ENCODE measurements at places on chromosomes 11 and 22. TPM values are rescaled to one million over a fixed set of nuclear protein-coding genes. Genes with fewer than 3 reads are reported as not detected.

Gene OR52H1
- total RNA-seq = not detected

Gene UPK3A
- total RNA-seq = not detected

Gene RIMBP3B
- 0.27 TPM for total RNA-seq

Gene OR10A2
- total RNA-seq = not detected

Gene MORC2
- total RNA-seq = 10.8 TPM

Gene TIMP3
- total RNA-seq = 25.5 TPM

Gene MAPK8IP2
- 0.29 TPM for total RNA-seq

Gene OR51B5
- 31.4 TPM for total RNA-seq

Gene PARVG
- 0.04 TPM for total RNA-seq

Gene ZFP91
- total RNA-seq = 45.8 TPM

Gene OR52E8
- total RNA-seq = not detected

Gene UCP3
- total RNA-seq = not detected

Gene KCNJ4
- 0.60 TPM for total RNA-seq

Gene OR5P2
- not detected for total RNA-seq

Gene CHRDL2
- not detected for total RNA-seq

Gene MIAT
- total RNA-seq = not detected

Gene NXPE1
- total RNA-seq = not detected

Gene OR52I1
- total RNA-seq = not detected

Gene IGLL5
- total RNA-seq = not detected

Gene TUBA8
- 0.06 TPM for total RNA-seq

Gene C11orf91
- total RNA-seq = not detected
